HFFc6 (cell line): ENCODE measurements at places on chromosomes 5 and 9.

DNA sequence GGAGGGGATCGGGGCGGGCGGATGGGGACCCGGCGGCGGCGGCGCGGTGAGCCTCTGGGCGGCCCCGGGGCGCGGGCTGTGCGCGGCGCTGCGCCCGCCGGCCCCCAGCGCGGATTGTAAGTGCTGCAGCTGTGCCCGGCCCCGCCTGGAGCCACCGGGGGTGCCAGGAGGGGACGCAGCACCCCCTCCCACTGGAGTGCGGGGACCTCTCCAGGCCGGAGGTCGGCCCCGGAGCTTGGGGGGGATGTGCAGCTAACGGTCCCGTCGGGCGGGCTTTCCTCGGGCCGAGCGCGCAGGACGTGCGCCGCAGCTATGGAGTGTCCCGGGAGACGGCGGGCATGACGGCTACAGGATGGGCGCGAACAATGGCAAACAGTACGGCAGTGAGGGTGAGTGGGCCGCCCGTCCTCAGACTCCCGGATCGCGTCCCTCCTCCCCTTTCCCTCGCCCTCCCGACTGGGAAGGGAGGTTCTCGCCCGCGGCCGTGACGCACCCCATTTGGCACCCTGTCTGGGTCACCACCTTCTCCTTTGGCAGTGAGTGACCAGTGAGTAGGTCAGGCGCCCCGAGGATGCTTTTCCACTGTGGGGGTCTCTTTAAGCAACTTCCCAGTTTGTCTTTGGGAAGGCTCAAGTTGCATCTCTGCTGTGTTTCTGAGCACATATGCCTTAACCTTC, 483 bp downstream of the FBXL7 start:
- DNase-seq, result peak; percentile 41

DNA sequence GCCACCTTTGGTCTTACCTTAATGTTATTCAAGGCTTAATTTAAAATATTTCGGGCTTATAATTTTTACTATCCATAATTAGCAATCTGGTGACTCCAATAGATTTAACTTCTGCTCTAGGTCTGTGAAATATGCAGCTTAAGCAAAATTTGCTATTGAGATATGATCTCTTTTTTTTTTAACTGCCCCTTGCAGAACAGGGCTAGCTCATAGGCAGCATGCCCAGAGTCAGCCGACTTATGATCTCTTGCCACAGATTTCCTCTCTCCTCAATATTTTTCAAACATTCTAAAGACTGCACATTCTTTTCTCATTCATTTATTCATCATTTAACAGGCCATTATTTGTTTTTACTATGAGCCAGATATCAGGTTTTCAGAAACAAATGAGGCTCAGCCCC, 4.5 kb downstream of the TTC23L start:
- no peak for DNase-seq

GRCh38 chr9:32503008-32503407, 23.0 kb downstream of the RIGI start:
- DNase-seq, result no peak

- no peak for DNase-seq
Measured at GRCh38 chr9:629146-629545, 212.4 kb upstream of the DMRT1 start.

DNA sequence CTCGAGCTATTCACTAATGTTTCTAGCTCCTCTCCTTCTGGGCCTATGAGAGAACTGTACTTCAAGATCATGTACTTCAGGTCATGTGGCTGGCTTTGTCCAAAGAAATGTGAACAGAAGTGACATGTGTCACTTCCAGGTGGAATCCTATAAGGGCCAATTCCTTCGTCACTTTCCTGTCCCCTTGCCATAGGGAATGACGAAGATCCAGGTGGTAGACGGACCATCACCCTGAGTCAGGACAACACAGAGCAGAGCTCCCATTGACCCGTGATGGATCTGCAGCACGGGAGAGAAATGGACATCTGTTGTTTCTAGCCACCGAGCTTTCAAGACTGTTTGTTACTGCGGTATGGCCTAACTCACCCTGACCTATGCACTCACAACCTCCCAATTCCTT, 157.0 kb downstream of the DRD1 start:
- DNase-seq, result no peak

- no peak for DNase-seq
Measured at GRCh38 chr5:143119291-143119769, 284.2 kb downstream of the NR3C1 start.

GRCh38 chr9:137295238-137295811, 6.7 kb downstream of the NRARP start:
- no peak for DNase-seq
